ENCODE measurements at places on chromosomes 5 and 9. TPM values are rescaled to one million over a fixed set of nuclear protein-coding genes. Genes with fewer than 3 reads are reported as not detected.

DNA sequence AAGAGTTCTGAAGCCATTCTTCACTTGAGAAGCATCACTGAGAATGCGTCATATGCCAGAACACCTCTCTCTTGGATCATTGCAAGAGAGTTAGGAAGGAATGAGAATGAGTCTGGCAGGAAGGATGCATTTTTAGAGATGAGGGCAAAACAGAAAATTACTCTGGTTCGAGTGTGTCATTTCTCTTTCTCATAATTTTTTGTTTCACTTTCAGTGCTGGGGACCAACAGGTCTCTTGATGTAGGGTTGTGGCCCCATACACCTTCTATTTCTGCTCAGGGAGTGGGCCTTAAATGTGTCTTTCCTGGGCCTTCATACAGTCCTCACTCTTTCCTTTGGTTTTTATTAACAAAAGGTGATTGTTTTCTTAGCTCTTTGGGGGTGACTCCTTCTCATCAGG lies 302.4 kb downstream of the NR3C1 start:
- DNase-seq = no peak
- H3K4me3 ChIP-seq = no peak overlapping the region
- H3K4me1 ChIP-seq = peaks cover 6% of the 10 kb centered on the region

DNA sequence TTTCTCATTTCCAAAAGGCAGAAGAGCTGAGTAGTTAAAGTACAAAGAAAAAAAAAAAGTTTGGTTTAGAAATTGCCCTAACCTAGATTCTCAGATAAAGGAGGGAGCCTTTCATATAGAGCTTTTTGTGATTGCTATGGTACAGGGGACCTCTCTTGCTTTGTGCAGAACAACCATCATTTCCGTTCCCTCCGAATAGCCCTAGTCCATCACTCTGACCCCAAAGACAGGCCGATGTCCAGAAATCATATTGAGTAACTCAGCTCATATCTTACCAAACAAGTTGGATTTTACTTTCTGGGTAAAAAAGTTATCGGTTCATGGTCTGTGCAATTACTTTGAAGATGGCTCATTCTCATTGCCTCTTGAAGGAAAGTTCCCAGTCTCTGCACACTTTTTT lies 36.7 kb upstream of the COL15A1 start:
- no peaks in the 10 kb centered on the region for H3K36me3 ChIP-seq
- H3K4me1 ChIP-seq = no peaks in the 10 kb centered on the region
- no peak overlapping the region for H3K4me3 ChIP-seq
- DNase-seq = no peak

GRCh38 chr5:179256328-179257175 lies 88.7 kb downstream of the ADAMTS2 start:
- no peak for DNase-seq
- no peak overlapping the region for H3K27ac ChIP-seq
- H3K36me3 ChIP-seq = no peaks in the 10 kb centered on the region
- no peaks in the 10 kb centered on the region for H3K4me1 ChIP-seq
- no peaks in the 10 kb centered on the region for H3K27me3 ChIP-seq
- no peak overlapping the region for H3K4me3 ChIP-seq

- H3K27ac ChIP-seq = no peak overlapping the region
- no peaks in the 10 kb centered on the region for H3K4me1 ChIP-seq
- H3K36me3 ChIP-seq = no peaks in the 10 kb centered on the region
These were observed 363 bp downstream of the ZNF454 start for GRCh38 chr5:178941361-178941760.

The CCNI2 gene
- 5.0 TPM for polyA plus RNA-seq

- no peak overlapping the region for H3K27ac ChIP-seq
- no peaks in the 10 kb centered on the region for H3K36me3 ChIP-seq
- H3K4me1 ChIP-seq = no peaks in the 10 kb centered on the region
- no peaks in the 10 kb centered on the region for H3K27me3 ChIP-seq
These were observed 38.2 kb downstream of the FOCAD start for GRCh38 chr9:20722221-20722620.

The CD14 gene
- 2.9 TPM for polyA plus RNA-seq

- H3K4me3 ChIP-seq = no peak overlapping the region
- no peaks in the 10 kb centered on the region for H3K27me3 ChIP-seq
- H3K27ac ChIP-seq = no peak overlapping the region
- peaks cover 12% of the 10 kb centered on the region for H3K4me1 ChIP-seq
- H3K36me3 ChIP-seq = peaks cover 41% of the 10 kb centered on the region
These were observed 26.2 kb downstream of the RAD23B start for GRCh38 chr9:107309271-107309670.

The MGAT4B gene
- 12.3 TPM for polyA plus RNA-seq

The KCNV2 gene
- polyA plus RNA-seq = not detected

- DNase-seq = no peak
- no peak overlapping the region for H3K4me3 ChIP-seq
- no peak overlapping the region for H3K27ac ChIP-seq
- H3K27me3 ChIP-seq = no peaks in the 10 kb centered on the region
- H3K4me1 ChIP-seq = no peaks in the 10 kb centered on the region
- no peaks in the 10 kb centered on the region for H3K36me3 ChIP-seq
These were observed 45.7 kb downstream of the PPARGC1B start for GRCh38 chr5:149775785-149776184.

DNA sequence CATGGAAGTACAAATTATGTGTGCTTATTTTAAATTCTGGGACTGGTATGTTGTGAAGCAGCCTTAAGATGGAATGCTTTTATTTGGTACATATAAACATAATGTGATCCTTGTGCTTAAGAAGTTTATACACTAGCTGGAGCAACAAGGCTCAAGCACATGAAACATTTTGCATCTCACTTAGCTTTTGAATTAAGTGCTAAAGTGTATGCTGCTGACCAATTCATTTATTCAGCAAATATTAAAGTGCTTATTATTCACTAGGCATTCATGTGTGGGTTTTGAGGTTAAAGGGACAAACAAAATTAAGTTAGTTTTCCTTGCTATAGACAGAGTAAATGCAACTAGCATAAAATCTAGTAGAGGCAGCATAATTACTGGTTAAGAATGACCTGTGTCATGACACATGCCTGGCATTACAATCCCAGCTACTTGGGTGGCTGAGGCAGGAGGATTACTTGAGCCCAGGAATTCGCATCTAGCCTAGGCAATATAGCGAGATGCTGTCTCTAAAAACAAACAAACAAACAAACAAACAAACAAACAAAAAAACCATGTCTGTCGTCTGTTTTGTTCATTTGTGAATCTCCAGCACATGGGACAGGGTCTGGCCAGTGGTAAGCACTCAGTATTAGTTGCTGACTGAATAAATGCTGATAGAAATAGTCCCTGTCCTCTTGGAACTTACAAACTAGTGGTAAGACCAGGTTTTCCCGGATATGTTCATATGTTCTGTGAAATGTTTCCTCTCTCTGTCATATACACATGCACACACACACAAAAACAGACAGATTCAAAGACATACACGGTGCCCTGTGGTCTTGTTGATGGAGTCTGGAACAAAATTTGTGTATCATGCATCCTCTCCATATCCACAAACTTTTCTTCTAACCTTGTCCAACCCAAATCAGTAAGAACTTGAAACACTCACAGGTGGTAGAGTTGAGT lies 41.9 kb upstream of the TNFAIP8 start:
- DNase-seq = no peak
- H3K4me3 ChIP-seq = no peak overlapping the region
- no peaks in the 10 kb centered on the region for H3K27me3 ChIP-seq
- H3K36me3 ChIP-seq = no peaks in the 10 kb centered on the region
- H3K27ac ChIP-seq = peak overlapping the region; percentile 52

The AK3 gene
- 27.1 TPM for polyA plus RNA-seq

DNA sequence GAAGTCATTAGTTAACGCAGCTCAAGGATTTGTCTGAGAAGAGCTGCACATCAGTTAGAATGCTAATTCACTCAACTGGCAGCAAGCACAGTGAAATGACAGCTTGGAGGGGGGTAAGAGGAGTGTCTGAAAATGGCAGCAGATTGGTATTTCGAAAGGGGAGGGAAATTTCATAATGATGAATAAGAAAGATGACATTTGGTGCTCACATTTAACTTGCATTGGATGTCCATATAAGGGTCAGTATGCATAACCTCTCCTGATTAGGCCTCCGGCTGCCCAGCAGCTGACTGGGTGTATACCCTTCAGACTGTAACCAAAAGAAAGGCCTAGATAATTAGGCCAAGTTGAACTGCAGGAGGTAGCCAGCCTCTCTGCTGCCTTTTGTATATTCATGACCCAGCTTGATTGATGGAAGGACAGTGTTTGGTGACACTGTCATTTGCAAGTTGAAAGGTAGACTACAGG lies 131.0 kb downstream of the PBX3 start:
- no peaks in the 10 kb centered on the region for H3K36me3 ChIP-seq
- H3K4me1 ChIP-seq = no peaks in the 10 kb centered on the region
- no peak overlapping the region for H3K4me3 ChIP-seq
- DNase-seq = no peak
- no peaks in the 10 kb centered on the region for H3K27me3 ChIP-seq
- H3K27ac ChIP-seq = no peak overlapping the region

The OR13D1 gene
- polyA plus RNA-seq = not detected

DNA sequence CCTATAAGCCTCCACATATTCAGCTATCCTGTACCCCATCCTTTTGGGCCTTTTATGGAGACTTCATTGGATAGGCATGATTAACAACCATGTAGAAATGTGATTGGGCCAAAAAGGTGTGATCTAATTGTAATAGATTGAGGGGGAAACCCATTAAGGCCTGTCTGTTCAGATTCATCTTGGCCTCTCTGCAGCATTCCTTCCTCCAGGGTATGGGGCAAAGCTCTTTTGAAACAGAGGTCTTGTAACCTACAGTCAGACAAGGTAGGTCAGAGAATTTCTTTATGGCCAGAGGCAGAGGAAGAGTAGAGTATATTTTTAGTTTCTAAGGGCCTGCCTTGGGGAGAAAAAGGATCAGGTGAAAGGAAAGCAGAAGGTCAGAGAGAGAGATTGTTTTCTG lies 98.5 kb downstream of the INVS start:
- no peak overlapping the region for H3K4me3 ChIP-seq
- no peaks in the 10 kb centered on the region for H3K27me3 ChIP-seq
- no peaks in the 10 kb centered on the region for H3K4me1 ChIP-seq

DNA sequence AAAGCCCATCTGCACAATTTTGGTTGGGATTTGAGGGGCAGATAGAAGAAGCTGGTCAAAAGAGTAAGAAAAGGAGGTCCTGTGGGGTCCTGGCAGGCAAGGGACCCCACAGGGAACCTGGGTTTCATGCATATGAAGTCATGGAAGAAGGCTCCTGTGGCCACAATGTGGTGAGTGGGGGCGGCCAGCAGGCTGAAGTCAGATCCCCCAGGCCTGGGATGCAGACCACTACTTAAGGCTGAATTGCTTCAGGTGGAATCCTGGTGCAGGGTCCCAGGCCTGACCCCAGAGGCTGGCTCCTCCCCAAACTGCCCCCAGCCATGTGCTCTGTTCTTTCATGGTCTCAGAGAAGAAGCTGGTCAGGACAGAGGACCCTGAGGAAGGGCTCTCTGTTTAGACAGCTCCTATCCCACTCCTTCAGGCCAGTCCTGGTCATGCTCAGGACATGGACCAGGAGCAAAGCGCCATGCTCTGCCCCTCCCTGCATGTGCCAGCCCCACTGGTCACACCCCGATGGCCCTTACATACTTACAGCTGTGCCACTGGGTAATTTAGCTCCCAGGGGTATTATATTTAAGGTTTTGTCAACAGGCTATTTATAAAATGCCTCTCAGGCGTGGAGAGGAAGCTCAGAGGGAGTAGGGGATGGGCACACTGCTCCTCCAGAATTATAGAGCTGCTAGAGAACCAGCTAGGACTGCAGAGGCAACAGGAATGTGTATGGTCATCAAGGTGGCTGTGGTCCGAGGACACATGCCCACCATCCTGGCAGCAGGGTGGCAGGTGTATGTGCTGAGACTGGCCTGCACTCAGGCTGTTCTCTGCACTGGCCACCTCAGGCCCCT lies 33.4 kb downstream of the C5orf15 start:
- H3K4me1 ChIP-seq = peaks cover 8% of the 10 kb centered on the region
- no peak overlapping the region for H3K27ac ChIP-seq
- H3K27me3 ChIP-seq = no peaks in the 10 kb centered on the region
- H3K36me3 ChIP-seq = no peaks in the 10 kb centered on the region

The CTXN3 gene
- polyA plus RNA-seq = not detected

The SPATA31C1 gene
- polyA plus RNA-seq = not detected

DNA sequence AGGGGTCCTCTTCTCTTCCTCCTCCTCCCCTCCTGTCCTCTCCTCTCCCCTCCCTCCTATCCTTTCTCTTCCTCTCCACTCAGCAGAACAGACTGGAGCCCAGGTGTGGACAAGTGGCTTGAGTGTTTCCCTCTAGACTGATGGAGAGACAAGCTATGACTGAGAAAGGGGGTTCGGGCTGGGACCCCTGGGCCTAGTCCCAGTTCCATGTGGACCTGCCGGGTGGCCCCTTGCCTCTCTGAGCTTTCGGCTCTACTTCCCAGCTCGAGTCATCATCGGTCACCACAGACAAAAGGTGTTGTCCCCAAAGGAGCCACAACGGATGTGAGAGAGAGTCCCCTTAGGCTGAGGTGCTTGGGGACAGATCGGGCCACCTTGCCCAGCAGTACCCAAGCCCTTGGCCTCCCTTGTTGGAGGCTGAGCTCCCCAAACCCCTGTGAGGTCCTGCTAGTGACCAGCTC lies 3.4 kb upstream of the RXRA start:
- no peaks in the 10 kb centered on the region for H3K27me3 ChIP-seq
- DNase-seq = no peak
- no peak overlapping the region for H3K4me3 ChIP-seq
- peaks cover 8% of the 10 kb centered on the region for H3K4me1 ChIP-seq
- H3K36me3 ChIP-seq = no peaks in the 10 kb centered on the region
- H3K27ac ChIP-seq = no peak overlapping the region

The KDM3B gene
- 15.1 TPM for polyA plus RNA-seq

DNA sequence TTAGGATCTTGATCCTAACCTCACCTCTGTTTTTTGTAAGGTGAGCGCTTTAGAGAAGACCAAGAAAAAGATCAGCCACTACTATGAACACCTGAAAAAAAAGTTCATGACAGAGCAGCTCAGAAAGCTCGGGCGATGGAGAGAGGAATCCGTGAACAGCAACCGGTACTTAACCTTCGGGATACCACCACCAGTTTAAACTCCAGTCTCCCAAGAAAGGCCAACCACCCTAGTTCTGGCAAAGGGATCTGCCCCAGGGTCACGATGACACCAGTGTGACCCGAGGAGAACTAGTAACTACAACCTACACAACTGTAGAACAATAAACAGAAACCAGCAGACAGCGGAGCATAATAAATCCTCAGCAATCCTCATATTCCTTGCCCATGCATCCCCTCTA lies 8.5 kb downstream of the C5orf52 start:
- no peaks in the 10 kb centered on the region for H3K27me3 ChIP-seq
- H3K27ac ChIP-seq = no peak overlapping the region
- no peaks in the 10 kb centered on the region for H3K4me1 ChIP-seq
- no peak overlapping the region for H3K4me3 ChIP-seq
- no peak for DNase-seq
